NCI-H187 (cell line): ENCODE measurements at places on chromosomes 5 and 9.

GRCh38 chr5:33401482-33402390, 39.0 kb upstream of the TARS1 start:
- DNase-seq = no peak

- no peak for DNase-seq
These were observed 41.6 kb upstream of the POMT1 start for GRCh38 chr9:131461166-131461565.

DNA sequence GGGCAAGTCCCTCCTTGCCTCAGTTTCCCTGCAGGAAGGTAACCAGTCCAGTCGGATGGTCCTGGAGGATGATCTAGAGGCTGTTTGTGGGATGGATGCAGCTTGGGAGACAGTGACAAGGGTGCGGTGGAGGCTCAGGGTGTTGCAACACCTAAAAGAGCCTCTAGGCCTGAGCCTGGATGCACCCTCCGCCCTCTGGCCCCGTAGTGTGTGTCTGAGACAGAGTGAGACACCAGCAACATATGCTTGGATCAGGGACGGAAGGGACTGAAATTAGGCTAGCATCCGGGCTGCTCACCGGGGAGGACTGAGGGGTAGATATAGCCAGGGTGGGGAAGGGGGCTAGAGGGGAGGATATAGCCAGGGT, 1.1 kb downstream of the CRAT start:
- no peak for DNase-seq

DNA sequence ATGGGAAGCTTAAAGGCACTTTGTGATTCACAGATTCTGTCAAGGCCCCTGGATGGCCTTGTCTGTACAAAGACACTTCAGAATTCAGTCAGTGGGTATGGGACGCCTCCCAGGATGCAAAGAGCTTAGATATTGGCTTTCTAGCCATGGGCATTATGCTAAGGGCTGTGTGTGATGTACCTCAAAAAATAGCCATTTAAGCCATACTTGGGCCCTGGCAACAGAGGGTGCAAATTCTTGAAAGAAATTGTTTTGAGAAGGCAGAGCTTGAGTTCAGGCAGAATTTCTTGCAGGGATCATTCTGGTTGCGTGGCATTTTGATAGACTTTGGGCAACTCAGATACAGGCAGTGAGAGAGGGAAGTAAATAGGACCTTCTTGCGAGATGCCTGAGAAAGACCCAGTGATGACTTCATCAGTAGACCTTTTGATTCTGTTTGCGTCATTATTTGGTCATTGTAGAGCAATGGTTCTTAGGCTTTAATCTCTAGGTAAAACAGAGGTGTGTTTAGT, 3.9 kb downstream of the CYFIP2 start:
- DNase-seq = no peak

- DNase-seq = no peak
These were observed 226.8 kb downstream of the NMUR2 start for GRCh38 chr5:152178350-152178699.

DNA sequence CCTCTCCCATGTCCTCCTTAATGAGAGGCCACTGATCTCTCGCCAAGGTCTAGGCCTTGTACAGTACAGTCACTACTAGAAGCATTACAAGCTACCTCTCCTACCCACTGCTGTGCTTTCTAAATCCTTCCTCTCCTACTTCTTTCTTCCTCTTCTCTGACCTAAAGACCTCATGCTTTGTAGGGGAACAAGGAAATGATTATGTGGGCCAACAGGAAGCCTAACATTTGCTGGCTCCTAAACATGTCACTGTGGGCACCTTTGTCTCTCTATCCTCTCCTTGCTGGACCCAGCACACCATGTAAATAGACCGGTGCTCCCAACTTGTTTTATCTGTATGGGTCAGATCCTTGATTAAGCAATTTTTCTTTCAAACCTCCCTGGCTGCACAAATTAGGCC, 16.7 kb downstream of the SLC28A3 start:
- no peak for DNase-seq

GRCh38 chr9:108671176-108671575, 184.6 kb downstream of the ACTL7B start:
- no peak for DNase-seq

GRCh38 chr5:139641116-139642080, 6.8 kb upstream of the CXXC5 start:
- DNase-seq = no peak

GRCh38 chr9:98107926-98108325, 11.1 kb downstream of the TRIM14 start:
- DNase-seq = no peak

DNA sequence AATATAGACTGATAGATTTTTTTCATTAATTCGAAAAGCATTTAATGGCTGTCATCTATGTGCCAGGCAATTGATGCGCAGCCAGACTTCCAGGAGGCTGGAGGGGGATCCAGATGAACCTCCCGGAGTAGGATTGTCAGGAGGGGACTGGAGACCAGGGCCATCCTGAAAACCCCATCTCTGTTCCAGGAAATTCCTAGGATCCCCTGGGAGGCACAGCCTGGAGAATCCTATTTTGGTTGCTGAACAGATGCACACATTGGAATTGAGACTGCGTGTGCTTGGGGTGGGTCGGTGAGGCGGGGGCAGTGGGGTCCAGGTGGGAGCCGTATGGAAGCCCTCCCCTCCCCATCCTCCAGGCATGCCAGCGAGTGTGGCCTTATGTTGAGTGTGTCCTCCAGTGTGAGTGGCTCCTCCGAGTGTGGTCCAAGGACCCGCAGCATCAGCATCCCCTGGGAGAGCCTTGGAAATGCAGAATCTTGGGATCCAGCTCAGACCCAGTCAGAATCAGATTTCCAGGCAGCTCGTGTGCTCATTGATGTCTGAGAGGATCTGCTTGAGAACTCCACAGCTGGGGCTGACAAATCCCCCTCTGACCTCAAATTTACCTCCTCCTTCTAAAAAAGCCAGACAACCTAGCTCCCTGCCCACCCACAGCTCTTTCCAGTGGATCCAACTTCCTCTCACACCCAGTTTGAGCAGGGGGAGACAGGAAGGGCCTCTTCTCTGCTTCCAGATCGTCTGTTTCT, 38.7 kb downstream of the ROPN1L start:
- no peak for DNase-seq

DNA sequence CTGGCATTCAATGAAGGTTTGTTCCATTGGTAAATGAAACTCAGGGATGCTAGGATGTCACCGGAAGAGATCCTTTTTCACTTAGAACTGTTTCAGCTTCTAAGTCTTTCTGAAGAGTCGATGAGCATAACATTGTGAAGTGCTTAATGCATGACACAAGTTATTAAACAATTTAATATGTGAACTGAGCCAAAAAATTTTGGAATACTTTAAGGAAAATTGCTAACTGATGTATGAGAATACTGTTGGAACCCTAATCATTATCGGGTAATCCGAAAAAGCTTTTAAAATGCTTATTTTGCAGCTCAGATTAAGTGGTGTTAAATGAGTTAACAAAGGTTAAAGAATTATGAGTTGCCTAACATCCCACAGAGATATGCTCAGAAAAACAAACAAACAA, 34.9 kb downstream of the DMRT2 start:
- DNase-seq = no peak

- DNase-seq = no peak
These were observed 15.2 kb upstream of the PPP1R2B start for GRCh38 chr5:156834916-156835315.

GRCh38 chr5:39661026-39661779, 236.4 kb upstream of the DAB2 start:
- DNase-seq = no peak

GRCh38 chr9:82882748-82883147, 180.2 kb downstream of the RASEF start:
- no peak for DNase-seq

- no peak for DNase-seq
These were observed 115.7 kb downstream of the MAN2A1 start for GRCh38 chr5:109805472-109805871.

DNA sequence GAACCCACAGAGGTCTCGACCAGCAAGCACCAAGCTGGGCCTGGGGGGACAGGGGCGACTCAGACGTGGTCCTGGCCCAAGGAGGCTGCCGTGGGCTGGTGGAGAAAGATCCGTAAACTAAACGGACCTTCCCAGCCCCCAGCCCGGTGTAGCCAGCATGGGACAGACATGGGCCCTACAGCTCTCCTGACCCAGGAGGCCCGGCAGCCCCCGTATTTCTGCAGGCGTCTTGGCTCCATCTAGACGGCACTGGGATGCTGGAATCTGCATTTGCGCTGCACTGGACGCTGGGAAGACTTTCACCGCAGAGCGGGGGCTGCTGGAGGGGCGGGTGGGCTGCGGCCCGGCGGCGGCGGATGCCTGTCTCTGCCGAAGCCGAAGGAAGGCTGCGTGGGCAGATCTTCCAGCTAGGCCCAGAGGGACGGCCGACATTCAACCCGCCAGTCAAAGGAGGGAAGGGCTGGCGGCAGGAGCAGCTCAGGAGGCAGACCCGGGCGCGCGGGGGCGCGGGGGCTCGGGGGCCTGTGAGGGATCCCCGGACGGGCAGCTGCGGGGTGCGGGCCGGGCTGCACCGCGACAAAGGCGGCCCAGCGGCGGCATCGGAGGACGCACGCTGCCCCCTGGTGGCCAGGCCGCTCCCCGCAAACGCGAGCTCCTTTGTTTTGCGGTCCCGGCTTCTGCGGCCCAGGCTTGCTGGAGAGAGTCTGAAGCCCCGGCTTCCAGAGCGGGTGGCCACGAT, 266.2 kb downstream of the NSG2 start:
- peak; percentile 65 for DNase-seq

- no peak for DNase-seq
These were observed 36.3 kb downstream of the KLHL3 start for GRCh38 chr5:137699336-137700281.

DNA sequence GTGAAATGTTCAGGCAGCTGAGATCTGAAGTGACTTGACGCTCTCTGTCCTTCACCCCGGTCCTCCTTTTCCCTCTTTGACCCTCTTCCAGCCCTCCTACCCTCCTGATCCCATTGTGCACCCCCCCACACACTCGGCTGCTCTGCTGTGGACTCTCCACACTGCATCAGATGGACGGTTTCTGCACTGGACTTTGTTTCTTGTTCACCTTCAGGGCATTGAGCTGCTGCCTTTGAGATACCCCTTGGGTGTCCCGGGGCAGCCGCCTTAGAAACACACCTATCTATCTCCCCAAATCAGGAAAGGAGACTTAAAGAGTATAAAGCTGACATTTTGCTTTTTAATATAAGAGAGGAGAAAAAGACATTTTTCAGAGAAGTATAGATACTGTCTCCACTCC, 27.5 kb downstream of the AMBP start:
- DNase-seq = no peak

- DNase-seq = no peak
These were observed 280.9 kb upstream of the PANK3 start for GRCh38 chr5:168860081-168860480.

DNA sequence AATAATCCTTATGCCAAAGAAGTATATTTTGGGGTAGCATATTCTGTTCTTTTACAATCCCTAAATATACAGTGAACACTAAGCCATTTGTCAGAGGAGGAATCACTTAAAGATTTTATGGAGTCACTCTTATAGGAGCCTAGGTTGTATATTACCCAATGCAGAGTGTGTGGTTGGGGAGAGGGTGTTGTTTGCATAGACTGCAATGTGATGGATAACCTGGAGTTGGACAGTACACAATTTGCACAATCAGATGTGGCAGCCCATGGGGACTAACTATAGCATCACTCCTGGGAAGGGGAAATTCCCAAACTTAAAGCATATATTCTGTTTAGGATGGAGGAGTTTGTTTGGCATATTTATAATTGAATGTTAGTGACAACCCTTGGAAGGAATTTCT, 9.6 kb upstream of the NDFIP1 start:
- DNase-seq = no peak

DNA sequence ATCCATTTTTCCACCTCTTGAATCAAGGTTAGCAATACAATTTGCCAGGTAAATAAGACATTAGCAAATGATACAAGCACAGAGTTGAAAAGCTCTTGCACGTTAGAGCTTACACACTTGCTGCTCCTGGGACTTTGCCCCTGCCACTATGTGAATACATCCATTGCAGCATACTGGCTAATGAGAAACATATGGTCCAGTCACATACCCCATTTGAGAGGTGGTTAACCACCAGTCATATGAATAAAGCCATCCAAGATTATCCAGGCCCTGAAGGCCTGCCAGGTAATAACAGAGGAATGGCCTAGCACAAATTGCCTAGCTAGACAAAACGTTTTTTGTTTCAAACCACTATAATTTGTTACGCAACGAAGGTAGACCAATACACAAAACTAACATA, 45.8 kb upstream of the FTMT start:
- no peak for DNase-seq

GRCh38 chr5:90932052-90932699, 373.6 kb downstream of the ADGRV1 start:
- peak; percentile 6 for DNase-seq

- DNase-seq = no peak
These were observed 53.5 kb downstream of the RNF38 start for GRCh38 chr9:36346569-36346968.

DNA sequence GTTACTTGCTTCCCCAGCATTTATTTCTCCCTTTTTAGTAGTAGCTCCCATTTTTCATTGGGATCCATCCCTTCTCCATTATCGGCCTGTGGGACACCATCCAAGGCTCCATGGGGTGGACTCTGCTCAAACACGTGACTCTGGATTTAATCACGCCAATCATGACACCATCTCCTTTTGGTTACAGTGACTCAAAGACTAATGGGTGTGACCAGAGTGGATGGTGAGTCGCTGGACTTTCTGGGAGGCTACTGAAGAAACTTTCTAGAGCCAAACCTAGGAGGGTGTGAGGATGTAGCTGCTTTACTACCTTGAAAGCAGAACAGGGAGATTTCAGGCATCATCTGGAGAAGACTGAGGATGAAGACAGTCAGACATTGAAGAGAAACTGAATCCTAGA, 93.1 kb downstream of the PJA2 start:
- no peak for DNase-seq

GRCh38 chr5:73436535-73437100, 12.0 kb downstream of the FOXD1 start:
- no peak for DNase-seq

DNA sequence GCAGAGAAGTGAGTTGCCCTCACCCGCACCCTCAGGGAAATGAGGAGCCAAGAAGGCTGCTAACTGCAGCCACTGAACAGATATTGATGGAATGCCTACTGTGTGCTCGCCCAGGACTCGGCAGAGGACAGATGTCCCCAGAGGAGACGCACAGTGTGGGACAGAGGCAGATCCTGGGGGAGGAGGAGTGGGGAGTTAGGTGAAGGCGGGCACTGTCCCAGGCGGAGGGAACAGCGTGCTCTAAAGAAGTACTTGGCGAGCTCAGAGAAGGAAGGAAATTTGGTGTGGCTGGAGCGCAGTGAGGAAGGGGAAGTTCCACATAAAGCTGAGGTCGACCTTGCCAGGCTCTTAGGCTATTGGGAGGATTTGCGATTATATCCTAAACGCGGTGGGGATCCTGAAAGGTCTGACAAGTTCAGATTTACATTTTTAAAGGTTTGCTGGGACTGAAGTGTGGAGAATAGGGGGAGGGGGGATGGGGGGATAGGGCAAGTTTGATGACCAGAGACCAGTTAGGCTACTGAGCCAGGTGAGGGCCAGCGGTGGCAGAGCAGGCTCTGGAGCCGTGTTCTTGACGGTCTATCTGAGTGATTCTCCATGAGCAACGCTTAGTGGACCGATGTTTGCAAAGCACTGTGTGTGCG, 23.6 kb upstream of the CERCAM start:
- no peak for DNase-seq

- no peak for DNase-seq
These were observed 291.8 kb downstream of the AOPEP start for GRCh38 chr9:95018099-95018936.

GRCh38 chr5:59487772-59488729, 405.5 kb downstream of the PDE4D start:
- DNase-seq = no peak
